ENCODE measurements at places on chromosomes 1 and 21. TPM values are rescaled to one million over a fixed set of nuclear protein-coding genes. Genes with fewer than 3 reads are reported as not detected.

RSPH1 gene
- total RNA-seq: not detected

OR2T29 gene
- not detected for total RNA-seq

GCSAML gene
- total RNA-seq: not detected

DNA sequence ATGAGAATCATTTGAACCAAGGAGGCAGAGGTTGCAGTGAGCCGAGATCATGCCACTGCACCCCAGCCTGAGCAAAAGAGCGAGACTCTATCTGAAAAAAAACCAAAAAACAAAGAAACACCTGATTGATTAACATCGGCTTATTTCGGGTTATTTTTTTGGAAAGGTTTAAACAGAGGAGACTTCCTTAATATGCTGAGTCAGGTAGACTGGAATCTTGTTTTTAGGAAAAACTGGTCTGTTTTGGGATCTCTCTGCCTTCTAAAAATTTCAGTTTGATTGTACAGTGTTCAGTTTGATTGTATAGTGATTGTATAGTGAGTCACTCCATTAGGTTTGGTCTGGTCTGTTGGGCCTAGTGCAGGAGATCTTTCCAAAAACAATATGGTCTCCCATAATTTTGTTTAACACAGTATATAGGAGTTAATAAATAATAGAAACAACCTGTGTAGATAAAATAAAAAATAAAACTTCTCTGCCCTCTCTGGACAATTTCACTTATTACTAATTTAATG, 196.3 kb upstream of the CHRM3 start:
- DNase-seq: no peak

GRCh38 chr1:6456800-6457466, 9.0 kb downstream of the TNFRSF25 start:
- no peak for DNase-seq

S100A6 gene
- 474 TPM for total RNA-seq

OR14A2 gene
- not detected for total RNA-seq

- no peak for DNase-seq
Measured at GRCh38 chr1:40079774-40080400, 17.2 kb downstream of the PPT1 start.
